ENCODE measurements at places on chromosomes 4 and X. TPM values are rescaled to one million over a fixed set of nuclear protein-coding genes. Genes with fewer than 3 reads are reported as not detected.

The CTAG1B gene
- total RNA-seq = not detected

The NRK gene
- total RNA-seq = 0.32 TPM

The CXCL11 gene
- total RNA-seq = not detected

The PRIMPOL gene
- 24.5 TPM for total RNA-seq

The IL13RA2 gene
- total RNA-seq = 0.57 TPM

GRCh38 chr4:85798012-85798770 lies 323.2 kb downstream of the ARHGAP24 start:
- no peak for DNase-seq
- H3K36me3 ChIP-seq = peaks cover 3% of the 10 kb centered on the region
- no peak overlapping the region for H3K4me3 ChIP-seq
- H3K4me1 ChIP-seq = no peaks in the 10 kb centered on the region
- no peak overlapping the region for H3K27ac ChIP-seq
- H3K27me3 ChIP-seq = no peaks in the 10 kb centered on the region

GRCh38 chr4:4755306-4755705 lies 104.2 kb upstream of the MSX1 start:
- no peaks in the 10 kb centered on the region for H3K36me3 ChIP-seq
- H3K4me1 ChIP-seq = peaks cover 36% of the 10 kb centered on the region
- no peak overlapping the region for H3K27ac ChIP-seq

DNA sequence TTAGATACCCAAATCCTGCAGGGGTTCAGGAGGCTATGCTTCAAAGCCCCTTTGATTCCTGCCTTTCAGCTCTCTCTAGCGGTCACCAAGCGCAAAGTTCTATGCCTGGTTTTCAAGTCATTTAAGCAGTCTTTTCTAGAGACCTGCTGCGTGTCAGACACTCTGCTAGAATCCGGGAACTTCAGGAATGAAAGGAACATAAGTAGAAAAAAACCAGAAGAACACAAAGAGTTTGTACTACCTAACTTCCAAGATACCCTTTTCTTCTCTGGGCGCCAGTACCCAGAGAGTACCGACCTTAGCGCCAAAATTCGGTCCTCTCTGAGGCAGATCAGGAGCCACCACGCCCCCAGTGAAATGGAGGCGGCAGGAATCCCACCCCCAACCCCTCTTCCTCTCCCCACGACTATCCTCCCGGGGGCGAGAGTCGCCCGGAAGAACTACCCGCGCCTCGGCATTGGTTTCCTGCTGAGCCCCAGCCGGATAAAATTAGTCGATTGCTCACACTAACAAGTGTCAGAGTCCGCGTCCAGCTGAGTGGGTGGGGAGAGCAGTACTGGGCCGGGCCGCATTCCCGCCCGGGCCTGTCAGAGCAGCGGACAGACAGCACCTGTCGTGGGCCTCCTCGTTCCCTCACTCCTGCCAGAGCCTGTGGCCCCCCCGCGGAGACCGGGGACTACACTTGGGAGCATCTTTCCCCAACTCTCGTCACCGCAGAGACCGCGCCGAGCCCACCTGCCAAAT lies 78.8 kb downstream of the RLIM start:
- DNase-seq = peak; percentile 9
- peak overlapping the region; percentile 88 for H3K4me3 ChIP-seq
- H3K36me3 ChIP-seq = peaks cover 2% of the 10 kb centered on the region

DNA sequence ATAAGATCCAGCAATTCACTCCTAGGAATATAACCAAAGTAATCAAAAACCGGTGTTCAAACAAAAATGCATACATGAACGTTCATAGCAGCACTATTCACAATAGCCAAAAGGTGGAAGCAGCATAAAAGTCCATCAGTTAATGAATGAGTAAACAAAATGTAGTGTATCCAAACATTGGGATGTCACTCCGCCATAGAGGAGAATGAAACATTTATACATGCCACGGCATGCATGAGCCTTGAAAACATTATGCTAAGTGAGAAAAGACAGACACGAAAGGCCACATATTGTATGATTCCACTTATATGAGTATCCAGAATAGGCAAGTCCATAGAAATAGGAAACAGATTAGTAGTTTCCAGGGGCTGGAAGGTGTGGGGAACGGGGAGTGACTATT lies 11.0 kb upstream of the PDLIM3 start:
- H3K27me3 ChIP-seq = peaks cover 6% of the 10 kb centered on the region
- peaks cover 10% of the 10 kb centered on the region for H3K4me1 ChIP-seq
- DNase-seq = no peak

- no peaks in the 10 kb centered on the region for H3K4me1 ChIP-seq
- H3K27me3 ChIP-seq = peaks cover 7% of the 10 kb centered on the region
- H3K27ac ChIP-seq = no peak overlapping the region
Measured at GRCh38 chr4:118941799-118942198, 53.1 kb downstream of the SYNPO2 start.

DNA sequence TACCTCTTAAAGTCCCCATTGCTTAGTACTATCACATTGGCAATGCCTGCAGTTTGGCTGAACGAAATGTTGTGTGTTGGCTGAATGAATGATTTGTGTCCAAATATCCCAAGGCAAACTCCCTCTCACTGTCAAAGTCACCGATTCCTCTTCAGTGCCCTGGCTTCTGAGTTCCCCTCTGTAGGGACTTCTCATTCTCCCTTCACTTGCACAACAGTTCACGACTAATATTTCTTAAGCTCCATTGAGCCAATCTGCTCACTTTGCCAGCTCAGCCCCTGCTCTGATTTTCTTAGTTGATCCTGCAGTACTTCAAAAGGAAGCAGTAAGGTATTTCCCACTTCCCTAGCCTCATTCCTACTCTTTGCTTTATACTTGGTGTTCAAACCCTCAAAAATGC lies 21.9 kb upstream of the PACRGL start:
- DNase-seq = no peak
- H3K27ac ChIP-seq = no peak overlapping the region
- H3K4me3 ChIP-seq = no peak overlapping the region
- H3K4me1 ChIP-seq = no peaks in the 10 kb centered on the region

DNA sequence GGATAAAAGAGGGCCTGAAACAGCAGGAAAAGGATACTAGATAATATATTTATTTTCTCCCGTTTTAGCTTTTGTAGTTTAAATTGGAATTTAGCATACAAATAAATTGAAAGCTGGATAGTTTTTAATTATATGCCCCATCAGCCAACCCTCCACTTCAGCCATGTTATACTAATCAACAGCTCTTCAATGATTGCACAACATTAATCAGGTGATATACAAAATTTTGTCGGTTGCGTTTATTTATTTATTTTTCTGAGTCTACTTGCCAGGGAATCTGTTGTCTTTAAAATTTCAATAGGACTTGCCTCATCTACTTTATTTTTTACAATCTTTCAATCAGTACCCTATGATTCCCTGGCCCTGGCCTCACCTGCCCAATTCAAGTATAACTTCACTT lies 12.1 kb downstream of the DGKK start:
- H3K4me1 ChIP-seq = no peaks in the 10 kb centered on the region
- H3K36me3 ChIP-seq = no peaks in the 10 kb centered on the region
- no peak overlapping the region for H3K27ac ChIP-seq
- no peak for DNase-seq
- no peak overlapping the region for H3K4me3 ChIP-seq
- H3K27me3 ChIP-seq = peaks cover 47% of the 10 kb centered on the region

- no peak for DNase-seq
- no peak overlapping the region for H3K27ac ChIP-seq
- no peaks in the 10 kb centered on the region for H3K36me3 ChIP-seq
- peaks cover 9% of the 10 kb centered on the region for H3K27me3 ChIP-seq
Measured at GRCh38 chr4:112128452-112128851, 16.8 kb upstream of the FAM241A start.

- peak; percentile 24 for DNase-seq
- H3K27me3 ChIP-seq = peaks cover 13% of the 10 kb centered on the region
- H3K4me1 ChIP-seq = peaks cover 55% of the 10 kb centered on the region
- H3K36me3 ChIP-seq = peaks cover 9% of the 10 kb centered on the region
Measured at GRCh38 chrX:153878969-153879653, 6.9 kb downstream of the L1CAM start.

- no peak overlapping the region for H3K4me3 ChIP-seq
- H3K27me3 ChIP-seq = no peaks in the 10 kb centered on the region
- H3K36me3 ChIP-seq = no peaks in the 10 kb centered on the region
- H3K27ac ChIP-seq = no peak overlapping the region
- no peak for DNase-seq
Measured at GRCh38 chrX:135191838-135192237, 20.6 kb upstream of the CT55 start.

DNA sequence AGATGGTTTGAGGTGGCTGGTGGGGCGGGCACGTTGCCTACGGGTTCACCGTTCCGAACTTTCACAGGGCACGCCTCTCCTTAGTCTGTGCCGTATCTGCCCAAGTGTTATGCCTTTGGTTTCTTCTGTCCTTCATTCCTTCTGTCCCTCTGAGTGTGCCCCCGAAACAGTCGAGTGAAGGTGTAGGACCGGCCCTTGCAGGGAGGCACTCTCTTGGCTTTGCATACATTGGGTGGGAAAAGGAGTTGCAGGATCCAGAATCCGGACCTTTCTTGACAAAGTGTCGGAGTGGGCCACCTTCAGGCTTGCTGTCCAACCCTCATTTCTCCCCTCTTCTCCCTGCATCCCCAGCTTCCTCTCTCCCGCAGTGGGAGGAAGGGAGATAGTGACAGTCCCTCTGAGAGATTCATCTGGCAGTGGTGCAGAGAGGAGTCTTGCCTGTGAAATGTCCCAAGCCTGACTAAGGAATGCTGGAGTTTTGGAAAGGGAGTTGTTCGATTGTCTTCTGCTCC lies 569 bp downstream of the ARFIP1 start:
- no peaks in the 10 kb centered on the region for H3K36me3 ChIP-seq
- H3K4me3 ChIP-seq = peak overlapping the region; percentile 100
- peaks cover 58% of the 10 kb centered on the region for H3K4me1 ChIP-seq
- no peak for DNase-seq

DNA sequence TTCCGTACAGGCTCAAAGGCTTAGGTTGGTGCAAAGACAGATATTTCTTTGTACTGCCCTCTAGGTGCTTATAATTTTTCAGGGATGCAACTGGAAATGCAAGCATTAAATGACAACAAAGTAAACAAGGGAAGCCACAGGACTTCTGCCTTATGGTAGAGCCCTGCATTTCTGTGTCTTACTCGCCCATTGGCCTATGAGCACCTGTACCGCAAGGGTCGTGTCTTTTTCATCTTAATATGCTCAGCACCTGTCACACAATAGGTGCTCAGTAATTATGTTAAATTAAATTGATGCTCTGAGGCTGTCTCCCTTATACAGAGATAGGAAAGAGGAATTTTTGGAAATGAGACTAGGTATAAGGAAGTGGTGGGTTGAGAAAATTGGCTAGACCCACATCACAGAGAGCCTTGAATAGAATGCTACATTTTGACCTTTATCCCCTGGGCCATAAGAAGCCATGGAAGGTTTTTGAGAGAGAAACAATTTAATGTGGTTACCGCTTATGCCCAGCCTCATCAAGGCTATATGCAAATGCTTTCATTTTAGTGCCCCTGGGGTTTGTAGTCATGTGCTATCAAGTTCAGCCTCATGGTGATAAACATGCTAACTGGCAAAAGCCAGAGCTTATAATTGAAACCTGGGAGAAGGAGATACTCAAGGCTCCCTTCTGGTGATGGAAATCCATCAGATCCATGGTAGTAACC lies 16.3 kb downstream of the VSIG4 start:
- DNase-seq = no peak
- H3K4me3 ChIP-seq = no peak overlapping the region

GRCh38 chr4:25635501-25635900 lies 20.1 kb upstream of the SLC34A2 start:
- H3K36me3 ChIP-seq = no peaks in the 10 kb centered on the region
- H3K27me3 ChIP-seq = no peaks in the 10 kb centered on the region
- H3K4me1 ChIP-seq = no peaks in the 10 kb centered on the region
- no peak for DNase-seq
- no peak overlapping the region for H3K4me3 ChIP-seq

DNA sequence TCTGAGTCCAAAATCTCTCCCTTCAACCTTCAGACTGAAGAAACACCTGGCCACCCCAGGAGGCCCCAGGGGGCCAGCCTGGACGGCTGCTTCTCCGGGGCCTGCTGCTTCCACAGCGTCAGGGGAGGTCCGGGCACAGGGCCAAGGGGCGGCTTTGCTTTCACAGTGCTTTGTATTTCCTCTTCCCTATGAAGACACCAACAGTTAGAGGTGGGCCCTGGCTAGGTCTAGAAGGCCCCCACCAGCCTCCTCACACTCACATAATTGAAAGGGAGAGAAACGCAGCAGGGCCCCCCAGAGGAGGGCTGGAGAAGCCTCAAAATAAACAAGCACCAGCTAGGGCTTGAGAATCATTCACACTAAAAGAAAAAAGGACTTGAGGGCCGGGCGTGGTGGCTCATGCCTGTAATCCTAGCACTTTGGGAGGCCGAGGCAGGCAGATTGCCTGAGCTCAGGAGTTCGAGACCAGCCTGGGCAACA lies 17.8 kb downstream of the SCD5 start:
- no peak for DNase-seq
- no peaks in the 10 kb centered on the region for H3K36me3 ChIP-seq
- no peak overlapping the region for H3K27ac ChIP-seq
- H3K4me1 ChIP-seq = peaks cover 24% of the 10 kb centered on the region
- H3K27me3 ChIP-seq = no peaks in the 10 kb centered on the region

DNA sequence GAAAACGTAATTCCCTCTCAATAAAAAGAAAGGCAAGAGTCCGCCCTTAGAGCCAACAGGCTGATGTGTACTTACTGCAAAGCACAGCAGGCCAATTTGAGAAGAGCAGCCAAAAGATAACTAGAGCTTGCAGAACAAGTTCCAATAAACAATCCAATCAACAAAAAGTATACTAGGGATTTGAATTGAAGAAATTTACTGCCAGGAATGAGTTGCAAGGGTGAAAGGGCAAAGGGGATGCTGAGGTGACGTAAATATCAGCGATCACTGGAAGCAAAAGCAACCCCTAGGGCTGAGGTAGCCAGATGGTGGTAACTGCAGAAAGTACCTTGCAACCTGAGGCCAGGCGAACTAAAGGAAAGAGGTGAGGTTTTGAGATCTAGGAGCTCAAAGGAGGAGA lies 152.1 kb upstream of the TENM3 start:
- no peaks in the 10 kb centered on the region for H3K27me3 ChIP-seq
- no peak for DNase-seq
- no peak overlapping the region for H3K4me3 ChIP-seq
- no peaks in the 10 kb centered on the region for H3K36me3 ChIP-seq
- peaks cover 8% of the 10 kb centered on the region for H3K4me1 ChIP-seq

- DNase-seq = peak; percentile 57
- no peak overlapping the region for H3K27ac ChIP-seq
- no peaks in the 10 kb centered on the region for H3K4me1 ChIP-seq
- H3K4me3 ChIP-seq = no peak overlapping the region
- peaks cover 3% of the 10 kb centered on the region for H3K36me3 ChIP-seq
Measured at GRCh38 chrX:119729408-119730201, 28.8 kb upstream of the SOWAHD start.

GRCh38 chr4:64857815-64858214 lies 448.6 kb upstream of the TECRL start:
- H3K4me1 ChIP-seq = no peaks in the 10 kb centered on the region
- H3K27ac ChIP-seq = no peak overlapping the region
- DNase-seq = no peak
- no peak overlapping the region for H3K4me3 ChIP-seq
- H3K36me3 ChIP-seq = no peaks in the 10 kb centered on the region

DNA sequence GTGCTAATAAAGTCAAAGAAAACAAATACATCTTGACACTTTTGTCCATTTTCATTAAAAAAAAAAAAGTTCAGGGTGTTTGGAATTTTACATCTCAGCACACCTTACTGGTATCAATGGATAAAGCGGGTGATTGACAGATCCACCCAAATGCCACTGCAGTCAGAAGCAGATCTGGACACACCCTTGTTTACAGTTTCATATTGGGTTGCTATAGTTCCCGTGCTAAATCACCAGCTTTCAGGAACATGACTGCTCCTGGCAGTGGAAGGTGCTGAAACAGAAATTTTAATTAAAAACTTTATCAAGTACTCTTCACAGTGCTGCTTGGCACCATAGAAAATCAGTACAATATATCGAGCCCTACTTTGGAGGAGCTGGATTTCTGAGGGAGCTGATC lies 116.3 kb downstream of the STOX2 start:
- H3K4me1 ChIP-seq = peaks cover 10% of the 10 kb centered on the region
- no peaks in the 10 kb centered on the region for H3K27me3 ChIP-seq
- peaks cover 15% of the 10 kb centered on the region for H3K36me3 ChIP-seq
- no peak for DNase-seq

All from neural crest cell (in vitro differentiated cells).